ENCODE measurements at places on chromosomes 13 and 19. TPM values are rescaled to one million over a fixed set of nuclear protein-coding genes. Genes with fewer than 3 reads are reported as not detected.

The PROZ gene
- not detected for total RNA-seq

The FAM216B gene
- not detected for total RNA-seq

The ACP5 gene
- 35.0 TPM for total RNA-seq

The CEBPG gene
- total RNA-seq: 33.0 TPM

The SLC6A16 gene
- total RNA-seq: 3.1 TPM

The CFD gene
- 1,010 TPM for total RNA-seq

The ARL11 gene
- total RNA-seq: 2.6 TPM

The C1QTNF9 gene
- total RNA-seq: 1.0 TPM

The CEACAM6 gene
- 0.22 TPM for total RNA-seq

The ZNF442 gene
- 3.3 TPM for total RNA-seq

The KIR3DL1 gene
- total RNA-seq: not detected

The PCDH9 gene
- total RNA-seq: 4.2 TPM

The ZNF93 gene
- 3.8 TPM for total RNA-seq

The ATP4A gene
- not detected for total RNA-seq

The WDR88 gene
- total RNA-seq: not detected

The ZNF534 gene
- not detected for total RNA-seq

The KLK15 gene
- total RNA-seq: not detected

The ANKLE1 gene
- total RNA-seq: 0.55 TPM

The AZU1 gene
- 0.39 TPM for total RNA-seq

The SMIM44 gene
- not detected for total RNA-seq

The DMWD gene
- 57.2 TPM for total RNA-seq

The POU2F2 gene
- 2.7 TPM for total RNA-seq

The ATP7B gene
- 7.1 TPM for total RNA-seq

The SGCG gene
- 2.9 TPM for total RNA-seq

The CYP4F3 gene
- 1.3 TPM for total RNA-seq

The ENOX1 gene
- total RNA-seq: 8.2 TPM

The TMEM238 gene
- total RNA-seq: 0.90 TPM

The ARHGAP33 gene
- 2.7 TPM for total RNA-seq

The CARD8 gene
- 57.6 TPM for total RNA-seq

The USHBP1 gene
- 11.3 TPM for total RNA-seq

The TIMM29 gene
- 14.4 TPM for total RNA-seq

The WDR62 gene
- 0.32 TPM for total RNA-seq

The KLK6 gene
- total RNA-seq: not detected

The PINLYP gene
- total RNA-seq: 2.2 TPM

The CYP4F2 gene
- not detected for total RNA-seq

The ZSCAN4 gene
- not detected for total RNA-seq

The GJA3 gene
- total RNA-seq: 0.06 TPM

The PCDH8 gene
- total RNA-seq: not detected

The PRSS57 gene
- total RNA-seq: not detected

All from mesenteric fat pad (tissue), 1 donor.